Kidney tubule cell (primary cell): ENCODE measurements at places on chromosomes 5 and 9.

- peak; percentile 17 for DNase-seq
Measured at GRCh38 chr5:167065794-167066193, 1225.7 kb upstream of the WWC1 start.

DNA sequence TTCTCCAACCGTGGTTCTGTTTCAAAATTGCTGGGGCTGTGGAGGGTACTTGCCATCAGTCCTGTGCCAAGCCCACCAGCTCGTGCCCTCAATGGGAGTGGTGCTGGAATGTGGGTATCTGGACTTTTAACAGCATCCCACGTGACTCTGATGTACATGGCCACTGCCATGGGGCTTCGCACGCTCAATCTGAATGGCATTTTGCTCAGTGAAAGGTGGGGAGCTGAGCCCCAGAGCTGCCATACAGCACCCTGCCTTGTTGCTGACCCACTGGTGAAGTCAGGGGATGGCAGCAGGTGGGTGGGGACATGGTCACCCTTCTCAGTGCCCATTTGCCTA lies 16.6 kb upstream of the SYNPO start:
- no peak for DNase-seq

DNA sequence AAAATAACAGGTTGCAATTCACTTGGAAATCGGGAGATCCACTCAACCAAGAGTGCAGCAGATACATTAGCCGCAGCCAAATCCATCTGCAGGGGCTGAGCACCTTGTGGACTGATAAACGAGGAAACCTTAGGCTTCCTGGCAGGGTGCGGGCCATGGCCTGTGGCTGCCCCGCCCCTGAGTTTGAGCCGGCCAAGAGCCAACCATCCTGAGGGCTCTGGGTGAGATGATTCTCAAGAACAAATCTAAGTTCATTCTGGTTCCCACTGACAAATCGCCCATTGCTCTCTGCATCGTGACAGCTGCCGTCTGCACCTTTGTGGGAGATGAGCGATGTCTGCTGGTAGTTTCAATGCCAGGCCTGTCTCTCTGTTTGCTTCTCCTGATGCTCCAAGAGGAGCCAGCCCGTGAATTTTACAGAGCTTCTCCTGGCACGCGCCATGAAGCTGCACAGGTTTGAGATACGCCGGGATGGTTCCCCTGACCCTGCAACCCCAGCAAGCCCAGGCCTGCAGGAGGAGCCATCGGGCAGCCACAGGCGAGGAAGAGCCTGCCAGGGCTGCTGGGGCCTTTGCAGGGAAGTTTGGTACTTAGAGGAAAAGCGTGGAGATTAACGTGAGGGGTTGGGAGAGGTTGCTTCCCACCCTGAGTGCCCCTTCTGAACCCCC lies 154.0 kb downstream of the OLFM1 start:
- DNase-seq: no peak

DNA sequence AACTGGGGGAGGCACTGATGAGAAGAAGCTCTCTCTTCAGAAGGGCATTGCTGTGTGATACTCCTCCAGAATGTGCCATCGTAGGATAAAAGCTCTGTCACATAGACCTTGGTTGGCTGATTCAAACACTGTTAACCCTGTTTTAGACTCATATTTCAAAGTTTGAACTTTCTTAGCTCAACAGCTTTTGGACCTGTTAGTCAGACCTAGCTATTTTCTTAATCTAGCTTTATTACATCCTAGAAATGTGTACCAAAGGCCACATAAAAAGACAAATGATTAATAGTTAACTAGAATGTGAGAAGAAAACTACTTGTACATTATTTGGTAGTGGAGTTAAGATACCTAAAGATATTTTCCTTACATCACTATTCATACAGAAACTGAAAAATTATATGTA lies 4.3 kb downstream of the RHOBTB3 start:
- no peak for DNase-seq

DNA sequence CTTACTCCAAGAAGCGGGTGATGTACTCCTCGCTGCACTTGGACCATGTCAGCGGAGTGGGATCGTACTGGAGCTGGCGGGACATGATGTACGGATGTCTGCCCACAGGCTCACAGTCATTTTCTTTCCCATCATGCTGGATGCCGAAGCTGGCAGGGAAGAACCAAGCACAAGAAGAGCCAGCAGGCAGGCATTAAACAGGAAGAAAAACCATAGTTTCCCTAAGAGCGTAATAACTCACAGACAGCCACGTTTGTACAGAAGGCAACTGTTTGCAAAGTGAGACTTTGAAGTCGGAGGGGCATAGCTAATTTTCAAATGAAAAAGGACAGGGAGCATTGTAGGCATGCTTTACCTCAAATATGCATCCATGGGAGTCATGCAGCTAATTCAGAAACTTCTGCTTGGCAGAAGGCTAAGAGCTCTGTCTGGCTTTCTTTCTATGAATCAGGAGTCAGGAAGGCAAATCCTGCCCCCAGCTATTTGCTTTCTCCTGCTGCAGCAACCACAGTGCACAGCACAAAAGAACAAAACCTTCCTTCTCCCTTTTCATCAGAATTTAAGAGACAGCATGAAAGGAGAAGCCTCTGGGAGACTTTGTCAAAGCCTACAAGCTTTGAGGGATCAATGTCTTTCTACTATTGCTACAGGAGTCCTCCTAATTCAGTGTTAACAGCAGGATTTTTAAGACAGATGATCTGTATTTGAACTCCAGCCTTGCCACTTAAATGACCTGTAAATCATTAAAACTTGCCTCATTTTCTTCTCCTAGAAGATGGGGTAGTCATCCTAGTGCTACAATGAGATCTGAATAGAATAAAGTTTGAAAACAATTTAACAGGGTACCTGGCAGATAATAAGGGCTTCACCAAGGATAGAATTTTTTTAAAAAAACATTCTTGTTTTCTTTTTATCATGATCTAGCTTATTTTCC lies 209.1 kb downstream of the TARS1 start:
- peak; percentile 78 for DNase-seq

DNA sequence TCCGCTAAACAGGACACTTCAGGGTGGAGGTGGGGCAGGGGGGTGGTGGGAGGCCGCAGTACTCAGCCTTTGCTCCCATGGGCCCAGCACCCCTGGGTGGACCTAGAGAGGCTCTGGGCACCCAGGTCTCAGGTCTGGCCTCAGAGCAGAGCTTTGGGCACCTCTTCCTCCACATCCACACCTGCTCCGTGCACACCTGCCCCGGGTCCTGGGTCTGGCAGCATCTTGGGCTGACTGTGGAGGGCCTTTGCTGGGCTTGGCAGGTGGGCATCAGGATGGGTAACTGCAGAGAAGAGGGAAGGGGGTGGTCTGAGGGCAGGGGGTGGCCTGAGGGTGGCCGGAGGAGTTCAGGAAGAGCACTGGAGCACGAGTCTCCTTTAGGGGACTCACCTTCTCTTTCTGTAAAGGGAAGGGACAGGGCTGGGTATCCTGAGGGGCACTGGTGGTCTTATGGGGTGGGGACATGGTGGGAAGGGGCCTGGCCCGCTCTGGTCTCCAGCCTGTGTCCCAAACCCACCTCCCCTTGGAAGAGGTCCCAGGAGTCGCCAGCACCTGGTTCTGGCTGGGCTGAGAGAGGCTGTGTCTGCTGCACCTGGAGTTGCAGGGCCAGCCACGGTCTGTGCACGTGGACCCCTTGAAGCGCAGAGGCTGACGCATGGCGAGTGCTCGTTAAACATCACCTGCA lies 106.7 kb upstream of the IER5L start:
- DNase-seq: no peak

DNA sequence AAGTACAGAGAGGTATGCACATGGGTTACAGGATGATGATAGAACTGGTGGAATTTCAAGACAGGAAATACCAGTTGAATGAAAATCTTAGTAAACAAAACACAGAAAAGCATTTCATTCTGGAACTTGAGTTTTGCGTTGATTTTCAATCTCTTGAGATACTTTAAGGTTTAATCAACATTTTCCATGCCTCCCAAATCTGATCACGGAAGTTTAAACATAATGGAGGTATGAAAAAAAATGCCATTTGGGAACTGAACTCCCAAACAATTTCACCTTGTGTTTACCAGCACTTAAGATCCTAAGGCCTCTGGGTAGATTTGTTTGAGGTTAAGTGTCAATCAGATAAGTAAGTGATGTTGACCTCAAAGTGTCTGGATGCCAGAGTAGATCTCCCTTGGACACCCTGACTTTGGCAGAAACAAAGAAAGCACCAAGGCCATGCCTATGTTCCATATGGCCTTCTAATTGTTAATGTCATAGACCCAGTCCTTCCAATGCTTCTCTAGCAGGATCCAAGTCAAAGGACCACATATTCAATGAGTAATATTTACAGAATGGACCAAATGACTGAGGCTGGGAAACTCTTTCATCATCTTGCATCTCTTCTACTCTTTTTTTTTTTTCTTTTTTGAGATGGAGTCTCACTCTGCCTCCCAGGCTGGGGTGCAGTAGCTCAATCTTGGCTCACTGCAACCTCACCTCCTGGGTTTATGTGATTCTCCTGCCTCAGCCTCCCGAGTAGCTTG lies 216.9 kb downstream of the ARRDC3 start:
- DNase-seq: no peak

- DNase-seq: peak; percentile 36
Measured at GRCh38 chr5:72412283-72413055, 92.3 kb downstream of the PTCD2 start.

DNA sequence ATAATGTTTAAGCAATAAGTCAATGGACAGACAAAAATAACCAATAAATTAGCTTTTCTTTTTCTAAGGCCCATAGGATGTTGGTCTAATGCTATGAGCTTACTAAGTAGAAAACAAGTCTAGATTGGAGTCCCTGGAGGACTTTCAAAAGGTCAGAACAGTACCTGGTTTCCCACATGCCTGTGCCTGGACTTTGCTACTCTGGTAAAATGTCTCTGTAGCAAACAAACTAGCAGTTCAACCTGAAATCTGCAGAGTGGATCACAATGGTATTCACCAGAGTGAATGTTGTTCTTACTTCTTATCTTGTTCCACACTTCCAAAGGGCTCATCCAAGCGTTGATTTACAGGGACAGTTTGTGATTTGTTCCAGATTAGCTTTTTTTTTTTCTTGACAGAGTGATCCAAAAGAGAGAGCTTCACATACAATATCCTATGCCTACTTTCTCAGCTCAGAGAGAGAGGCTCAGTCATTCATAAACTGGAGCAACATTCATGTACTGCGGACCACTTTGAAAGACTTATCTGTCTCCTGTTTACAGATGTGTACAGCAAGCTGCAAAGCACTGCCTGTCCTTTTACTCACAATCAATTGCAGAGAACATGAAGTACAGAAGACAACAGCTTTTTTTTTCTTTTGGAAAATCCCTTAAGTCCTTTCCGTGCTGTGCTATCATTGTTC lies 466.1 kb downstream of the SPATA31D1 start:
- no peak for DNase-seq

DNA sequence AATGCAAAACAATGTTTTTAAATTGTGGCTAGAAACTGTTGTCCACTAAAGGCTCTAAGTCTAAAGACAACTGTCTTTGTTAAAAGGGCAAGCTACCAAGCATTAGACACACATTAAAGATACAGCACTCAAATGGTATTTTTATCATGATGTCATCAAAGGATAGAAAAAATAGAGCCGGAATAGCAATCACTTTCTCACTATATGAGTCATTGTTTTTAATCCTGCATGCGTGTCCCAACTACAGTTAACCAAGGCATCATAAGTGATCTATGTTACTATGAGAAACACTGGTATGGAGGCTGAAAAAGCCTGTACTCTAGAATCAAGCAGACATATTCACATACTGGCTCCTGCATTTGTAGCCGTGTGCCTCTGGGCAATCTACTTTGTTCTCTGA lies 1.9 kb upstream of the PJA2 start:
- DNase-seq: peak; percentile 89

- no peak for DNase-seq
Measured at GRCh38 chr9:98765256-98765655, 31.1 kb downstream of the ANKS6 start.

DNA sequence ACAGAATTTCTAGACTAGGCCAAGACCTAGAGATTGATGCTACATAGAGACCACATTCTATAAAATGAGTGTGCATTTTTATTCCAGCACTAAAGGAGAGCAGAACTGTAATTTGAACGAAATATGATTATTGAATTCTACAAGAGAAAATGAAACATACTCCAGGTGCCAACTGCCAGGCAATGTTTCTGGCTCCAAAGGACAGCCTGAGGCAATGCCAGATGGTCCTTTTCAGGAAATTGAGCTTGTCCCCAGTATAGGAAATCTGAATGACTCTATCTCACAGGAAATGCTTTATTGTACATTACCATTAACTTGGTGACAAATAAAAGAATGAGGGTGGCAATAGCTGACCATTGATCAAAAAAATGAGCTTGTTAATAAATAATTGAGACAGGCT lies 28.8 kb upstream of the RASGRF2 start:
- no peak for DNase-seq

- no peak for DNase-seq
Measured at GRCh38 chr5:6378766-6379103, 388 bp upstream of the MED10 start.

- no peak for DNase-seq
Measured at GRCh38 chr5:119346394-119346793, 9.4 kb upstream of the TNFAIP8 start.

GRCh38 chr5:119750887-119751733 lies 121.8 kb downstream of the FAM170A start:
- no peak for DNase-seq

DNA sequence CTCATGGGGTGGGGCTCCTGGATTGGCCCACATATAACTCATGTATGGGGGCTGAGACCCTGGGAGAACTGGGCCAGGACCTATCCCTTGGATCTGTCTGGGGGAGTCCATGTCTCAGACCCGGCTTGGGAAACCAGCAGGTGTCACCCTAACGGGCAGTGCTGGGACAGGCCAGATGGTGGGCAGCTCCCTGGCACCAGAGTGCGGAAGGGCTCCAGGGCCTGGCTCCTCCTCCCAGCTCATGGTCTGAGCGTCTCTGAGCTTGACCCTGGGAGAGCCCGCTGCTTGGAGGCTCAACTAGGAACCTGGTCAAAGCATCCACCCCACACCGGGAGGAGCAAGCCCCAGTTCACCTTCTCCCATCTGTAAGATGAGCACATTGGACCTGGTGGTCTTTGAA lies 15.5 kb upstream of the NCS1 start:
- DNase-seq: peak; percentile 33

DNA sequence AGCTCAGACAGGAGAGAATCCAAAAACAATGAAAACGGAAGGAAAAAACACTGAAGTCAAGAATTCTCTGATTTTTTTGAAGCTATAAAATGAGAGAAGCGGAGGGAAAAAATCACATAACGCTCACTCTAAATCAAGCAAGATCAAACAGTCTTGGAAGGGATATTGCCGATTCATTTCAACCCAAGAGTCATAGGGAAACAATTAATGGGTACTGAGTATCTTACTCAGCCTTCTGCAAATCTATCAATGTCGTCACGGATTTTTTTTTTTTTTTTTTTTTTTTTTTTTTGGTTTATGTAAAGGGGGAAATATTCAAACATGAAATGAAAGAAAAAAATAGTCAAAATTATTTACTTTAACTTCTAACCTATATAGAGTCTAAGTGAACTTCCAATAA lies 9.5 kb downstream of the MEF2C start:
- DNase-seq: no peak

- DNase-seq: no peak
Measured at GRCh38 chr5:133702791-133703770, 90.7 kb upstream of the FSTL4 start.

- no peak for DNase-seq
Measured at GRCh38 chr9:19967888-19968459, 179.1 kb upstream of the SLC24A2 start.

DNA sequence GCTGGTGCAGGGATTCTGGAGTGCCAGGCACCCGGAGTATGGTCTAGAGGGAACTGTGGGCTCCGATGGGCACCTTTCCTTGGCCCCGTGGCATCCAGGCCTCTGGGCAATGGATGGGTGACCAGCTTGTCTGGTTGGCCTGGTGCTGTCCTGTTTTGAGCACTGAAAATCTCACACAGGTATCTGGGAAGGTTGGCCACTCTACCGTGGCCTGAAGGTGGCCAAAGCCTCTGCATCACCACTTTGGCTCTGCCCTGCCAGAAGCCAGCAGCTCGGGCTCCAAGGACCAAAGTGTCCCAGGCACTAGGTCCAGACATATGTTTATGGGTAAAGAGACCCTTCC lies 28.8 kb downstream of the SLC6A7 start:
- no peak for DNase-seq
